ENCODE measurements at places on chromosomes 3 and 15.
A peak's percentile ranks its signal among the peaks of the same experiment; 100 is the strongest.

DNA sequence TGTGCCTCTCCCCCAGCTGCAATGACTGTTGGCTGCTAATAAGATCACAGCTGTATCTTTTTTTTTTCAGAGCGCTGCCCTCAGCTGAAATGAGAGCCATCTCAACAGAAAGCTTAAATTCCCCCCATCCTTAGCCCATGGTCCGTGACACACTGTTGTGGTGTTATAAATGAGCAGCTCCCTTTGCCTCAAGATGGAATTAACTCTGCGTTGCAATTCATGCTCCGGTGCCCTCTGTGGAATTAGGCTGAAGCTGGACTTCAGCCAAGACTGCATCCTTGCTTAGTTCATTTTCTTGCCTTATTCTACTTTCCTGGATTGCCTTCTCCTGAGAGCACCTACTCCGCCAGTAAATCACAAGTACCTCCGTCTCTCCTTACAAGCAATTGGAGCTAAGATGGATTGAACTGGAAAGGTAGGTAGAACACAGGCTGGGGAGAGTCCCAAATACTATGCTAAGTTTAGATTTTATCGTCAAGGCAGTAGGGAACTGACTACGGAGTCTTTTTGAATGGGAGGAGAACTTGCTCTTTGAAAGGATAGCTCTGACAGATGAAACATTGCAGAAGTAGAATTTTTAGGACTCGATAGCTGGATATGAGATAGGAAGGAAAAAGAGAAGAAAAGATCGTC lies 39.0 kb upstream of the THRB start:
- DNase-seq: no peak

GRCh38 chr15:100999369-100999768 lies 80.2 kb downstream of the LRRK1 start:
- no peak for DNase-seq

DNA sequence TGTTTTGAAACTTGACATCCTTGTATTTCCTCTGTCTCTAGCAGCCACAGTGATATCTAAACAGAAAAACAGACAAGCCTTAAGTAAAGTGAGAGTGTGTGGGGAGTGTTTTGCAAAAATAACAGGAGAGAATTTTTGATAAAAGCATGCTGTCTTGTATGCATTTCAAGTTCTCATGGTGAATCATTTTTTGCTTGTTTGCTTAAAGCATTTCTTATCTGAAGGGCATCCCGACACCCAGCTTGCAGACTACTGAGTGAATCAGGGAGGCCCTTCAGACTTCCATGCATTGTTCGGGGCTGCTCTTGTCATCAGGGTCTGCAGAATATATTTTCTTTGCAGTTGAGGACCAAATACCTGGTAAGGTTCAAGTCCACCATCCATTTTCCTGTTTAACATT lies 8.5 kb downstream of the CGNL1 start:
- no peak for DNase-seq

GRCh38 chr3:184524981-184525336 lies 36.6 kb upstream of the EPHB3 start:
- DNase-seq: no peak

GRCh38 chr3:60202052-60202726 lies 1049.1 kb downstream of the FHIT start:
- DNase-seq: no peak

DNA sequence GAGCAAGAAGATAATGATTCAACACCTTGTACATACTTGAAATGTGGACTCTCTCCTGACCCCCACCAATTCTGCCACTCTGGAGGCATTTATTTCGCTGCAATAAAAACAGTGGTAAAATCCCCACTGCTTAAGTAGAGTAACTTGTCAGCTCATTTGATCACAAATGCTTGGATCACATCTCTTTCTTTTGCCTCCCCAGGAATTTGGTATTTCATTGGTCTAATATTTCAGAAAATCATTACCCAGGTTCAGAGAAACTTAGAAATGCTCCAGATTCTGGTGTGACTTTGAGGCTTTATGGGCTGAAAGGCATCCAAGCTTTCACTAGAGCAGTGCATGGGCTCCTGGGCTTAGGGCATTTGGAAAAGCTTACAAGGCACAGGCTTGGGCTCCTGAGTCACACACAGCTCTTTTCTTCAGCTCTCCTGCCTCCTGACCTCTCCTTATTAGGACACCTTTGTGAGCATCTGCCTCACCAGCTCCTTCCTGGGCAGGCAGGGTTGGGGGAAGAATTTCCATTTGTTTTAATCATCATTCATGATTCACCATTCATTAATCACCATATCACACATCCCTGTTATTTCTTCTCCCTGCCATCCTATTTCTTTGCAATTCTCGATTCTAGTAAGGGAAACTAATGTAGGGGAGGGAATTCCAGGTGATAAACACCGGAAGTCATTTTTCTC lies 22.5 kb downstream of the CDCP1 start:
- no peak for DNase-seq

- DNase-seq: peak; percentile 76
Observed at GRCh38 chr3:109336291-109336861, 970 bp downstream of the DPPA4 start.

- DNase-seq: peak; percentile 94
Observed at GRCh38 chr3:41198950-41199865, at the start of gene CTNNB1. CTNNB1 (plus strand) TSS chr3:41199505; CDS start chr3:41224069, 24,564 bp downstream.

DNA sequence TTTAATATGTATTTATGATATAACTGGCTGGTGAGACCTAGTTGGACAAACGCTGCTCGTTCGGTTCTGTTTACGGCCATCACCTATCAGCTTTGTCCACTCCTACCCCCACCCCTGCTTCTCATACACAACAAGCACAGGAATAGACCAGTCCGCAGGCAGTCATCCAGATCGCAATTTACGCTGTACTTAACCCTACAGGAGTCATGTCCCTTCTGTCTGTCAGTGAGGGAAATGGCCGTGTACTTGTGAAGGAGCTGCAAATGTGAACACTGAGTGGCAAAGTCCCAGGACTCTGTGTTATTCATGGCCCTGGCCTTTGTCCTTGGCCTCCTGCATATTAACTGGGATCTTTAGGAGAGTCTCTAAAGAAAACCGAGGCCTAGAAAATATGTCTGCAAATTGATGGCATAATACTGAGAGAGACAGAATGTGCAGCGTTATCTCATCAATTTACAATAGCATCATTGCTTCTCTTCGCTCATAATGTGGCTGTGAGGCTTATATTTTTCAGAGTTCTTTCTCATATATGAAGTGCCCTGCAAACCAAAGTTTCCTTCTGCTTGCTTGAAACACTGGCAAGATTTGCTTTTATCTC lies 7.2 kb upstream of the ABHD10 start:
- DNase-seq: no peak

GRCh38 chr3:126656371-126657134 lies 1.6 kb upstream of the TXNRD3 start:
- no peak for DNase-seq

GRCh38 chr15:41997845-41998244 lies 23.0 kb downstream of the PLA2G4E start:
- no peak for DNase-seq

GRCh38 chr3:11555211-11555782 lies 88.4 kb downstream of the VGLL4 start:
- DNase-seq: no peak

- no peak for DNase-seq
Observed at GRCh38 chr15:45869034-45869668, 234.3 kb downstream of the SQOR start.

Measured in right lobe of liver (tissue), 6 donors.